Activated T-helper 1 cell treated with anti-CD3 and anti-CD28 coated beads, Interleukin-12 subunit alpha, Interleukin-12 subunit beta, Interleukin-2, Interleukin-4 antibody, amounts not matched to agents 30 ng/mL and 10 ng/mL and 1 ng/mL, durations not matched to agents 14 hours and 24 hours and 36 hours (primary cell): ENCODE measurements at places on chromosomes 1 and 21.

- DNase-seq, result no peak
Measured at GRCh38 chr1:107941531-107941930, 23.4 kb downstream of the VAV3 start.

DNA sequence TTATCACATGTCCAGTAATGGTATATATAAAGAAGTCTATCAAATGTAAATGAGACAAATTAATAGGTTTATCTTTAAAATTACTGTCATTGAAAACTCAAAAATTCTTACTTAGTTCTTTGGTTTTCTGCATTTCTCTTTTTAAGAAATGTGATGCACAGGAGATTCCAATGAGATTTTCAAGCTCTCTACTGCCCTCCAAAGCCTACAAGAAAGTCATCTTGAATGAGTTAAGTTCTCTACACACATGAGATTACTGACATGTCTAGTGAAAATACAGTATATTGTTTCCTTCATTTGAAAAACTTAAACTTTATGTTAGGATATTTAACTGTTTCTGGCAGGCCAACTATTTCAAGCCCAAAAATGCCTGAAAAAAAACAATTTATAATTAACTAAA is 68.8 kb downstream of the ITGB3BP start:
- no peak for DNase-seq

DNA sequence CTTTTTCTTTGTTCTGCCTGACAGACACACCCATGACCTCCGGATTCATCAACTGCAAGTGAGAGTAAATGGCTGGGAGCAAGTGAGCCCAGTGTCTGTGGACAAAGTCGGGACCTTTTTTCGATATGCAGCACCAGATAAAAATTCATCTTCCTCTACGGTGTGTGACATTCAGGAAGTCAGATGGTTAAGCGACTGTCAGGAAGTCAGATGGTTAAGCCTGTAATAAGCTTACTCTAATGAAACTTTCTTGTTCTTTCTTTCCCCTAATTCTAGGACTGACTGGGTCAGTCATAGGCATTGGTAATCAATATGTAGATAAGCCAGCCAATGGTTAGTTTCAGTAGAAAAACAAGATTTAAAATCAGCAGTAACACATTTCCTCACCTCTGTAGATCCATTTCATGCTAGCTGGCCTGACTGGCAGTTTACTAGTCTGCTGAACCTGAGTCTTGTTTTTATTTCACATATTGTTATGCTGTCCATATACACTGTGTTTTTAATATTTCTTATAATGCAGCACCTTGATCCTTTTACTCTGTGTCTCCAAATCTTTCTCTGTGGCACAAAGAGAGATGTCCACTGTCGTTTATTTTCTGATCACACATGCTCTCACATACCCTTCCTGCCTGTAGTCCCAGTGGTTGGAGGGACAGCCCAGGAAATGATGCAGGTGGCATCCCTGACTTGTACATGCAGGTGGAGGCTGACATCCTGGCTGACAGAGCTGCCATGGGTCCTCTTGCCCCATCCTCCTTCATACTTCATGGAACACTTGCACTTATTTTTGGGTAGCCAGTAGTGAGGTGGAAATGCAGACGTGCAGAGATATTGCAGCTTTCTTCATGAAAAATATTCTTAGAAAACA is 115.8 kb downstream of the VPS13D start:
- no peak for DNase-seq

DNA sequence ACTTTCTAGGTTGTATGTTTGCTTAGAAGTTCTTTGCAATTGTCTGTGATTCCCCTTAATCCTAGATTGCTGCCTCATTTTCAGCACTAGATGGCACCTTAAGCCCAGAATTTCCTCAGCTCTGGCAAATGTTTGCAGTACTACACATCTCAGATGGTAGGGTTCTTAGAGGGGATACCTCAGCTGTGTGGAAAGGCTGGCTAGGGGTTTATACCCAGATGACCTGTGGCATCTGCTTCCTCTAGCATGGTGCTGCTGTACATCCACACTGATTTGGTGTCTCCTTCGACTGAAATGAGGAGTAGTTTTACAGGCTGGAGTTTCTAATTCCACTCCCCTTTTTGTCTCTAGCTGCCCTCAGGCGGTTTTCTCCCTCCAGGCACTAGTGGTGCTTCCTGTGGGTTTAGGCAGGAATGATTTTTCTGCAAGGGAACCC is 23.5 kb downstream of the ASB17 start:
- DNase-seq, result no peak

DNA sequence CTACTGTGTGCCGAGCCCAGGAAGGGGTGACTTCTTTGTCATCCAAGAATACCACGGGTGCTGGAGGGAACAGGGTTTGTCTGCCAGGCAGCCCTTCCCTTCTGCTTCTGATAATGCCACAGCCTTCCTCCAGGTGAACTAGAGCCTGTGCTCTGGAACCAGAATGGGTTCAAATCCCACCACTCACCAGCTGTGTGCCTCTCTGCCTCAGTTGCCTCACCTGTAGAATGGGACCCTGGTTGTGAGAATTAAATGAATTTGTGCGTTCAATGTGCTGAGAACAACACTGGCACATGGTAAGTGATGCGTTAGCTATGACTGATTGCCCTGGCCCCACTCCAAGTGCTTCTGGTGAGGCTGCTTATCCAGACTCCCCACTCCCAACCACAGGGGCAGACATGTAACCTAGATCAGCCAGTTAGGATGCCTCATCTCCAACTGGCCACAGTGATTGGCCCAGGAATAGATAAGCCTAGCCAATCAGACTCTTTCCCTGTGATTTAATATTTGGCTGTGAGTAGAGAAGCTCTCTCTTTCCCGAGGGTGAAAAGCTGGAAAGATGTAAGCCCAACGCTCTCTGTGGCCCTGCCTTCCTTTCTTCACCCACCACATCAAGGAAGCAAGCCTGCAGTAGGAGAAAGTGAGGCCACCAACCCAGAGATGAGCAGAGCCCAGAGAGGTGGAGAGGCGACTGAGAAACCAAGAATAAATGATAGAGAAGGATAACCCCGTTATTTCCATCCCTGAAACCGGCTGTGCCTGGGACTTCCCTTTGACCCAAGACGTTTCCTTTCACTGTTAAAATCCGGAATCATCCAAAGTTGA is 20.8 kb upstream of the LAPTM5 start:
- no peak for DNase-seq

- DNase-seq, result no peak
Measured at GRCh38 chr1:79188337-79188736, 181.8 kb upstream of the ADGRL4 start.

GRCh38 chr1:46617108-46617800 is 643 bp upstream of the MOB3C start:
- no peak for DNase-seq

DNA sequence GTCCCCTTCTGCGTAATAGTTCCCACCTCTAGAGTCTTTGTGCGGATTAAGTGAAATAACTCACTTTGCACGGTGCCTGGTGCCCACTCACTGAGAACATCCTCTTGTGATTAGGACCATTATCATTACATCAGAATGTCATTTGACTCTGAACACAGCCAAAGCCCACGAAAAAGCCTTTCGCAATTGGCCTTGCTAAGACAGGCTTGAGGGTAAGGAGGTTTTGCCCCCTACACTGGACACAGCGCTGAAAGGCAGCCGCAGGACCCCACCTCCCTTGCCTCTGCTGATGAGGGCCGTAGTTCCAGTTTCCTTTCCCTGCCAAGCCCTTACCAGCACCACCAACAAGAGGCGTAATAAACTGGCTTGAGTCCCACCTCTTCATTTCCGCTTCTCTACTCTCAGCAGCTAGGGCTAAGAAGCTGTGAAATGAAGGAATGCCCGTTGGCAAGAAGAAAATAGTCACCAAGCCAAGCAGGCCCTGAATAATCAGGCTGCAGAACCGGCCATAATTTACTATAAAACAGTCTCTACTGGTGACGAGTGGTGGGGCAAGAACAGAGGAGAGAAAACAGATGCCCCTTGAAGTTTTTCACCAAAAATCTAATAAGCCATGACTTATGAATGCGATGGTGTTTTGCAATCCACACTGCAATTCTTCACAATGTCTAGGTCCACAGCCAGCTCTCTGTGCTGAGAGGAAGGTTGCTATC is 53.1 kb downstream of the SH3GLB1 start:
- no peak for DNase-seq

DNA sequence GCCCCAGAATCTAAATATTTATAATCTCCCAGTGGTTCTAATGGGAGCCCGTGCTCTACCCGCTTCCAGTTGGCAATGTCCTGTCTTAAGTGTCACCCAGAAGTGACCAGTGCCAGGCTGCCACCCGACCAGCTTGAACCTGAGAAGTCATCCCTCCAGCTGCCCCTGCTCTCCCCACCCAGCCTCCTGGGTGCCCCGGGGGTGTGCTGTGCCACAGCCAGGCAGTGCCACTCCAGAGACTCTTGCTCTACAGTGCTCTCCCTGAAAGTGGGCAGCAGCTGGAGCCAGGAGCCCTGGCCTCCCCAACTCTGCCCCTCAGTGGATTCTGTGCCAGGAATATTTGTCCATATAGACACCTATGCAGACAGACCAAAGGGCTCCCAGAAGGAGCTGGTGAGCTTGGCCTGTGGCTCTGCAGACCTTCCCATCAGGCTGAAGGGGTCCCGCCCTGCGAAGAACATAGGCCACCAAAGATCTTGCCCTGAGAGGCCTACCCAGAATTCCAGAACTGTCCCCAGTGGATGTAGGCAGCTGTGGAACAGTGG is 9.0 kb upstream of the EPS8L3 start:
- DNase-seq, result no peak

- DNase-seq, result no peak
Measured at GRCh38 chr1:94927405-94928175, 680 bp upstream of the CNN3 start.

- peak; percentile 2 for DNase-seq
Measured at GRCh38 chr21:31557421-31558188, 101.9 kb upstream of the SOD1 start.

GRCh38 chr21:43294194-43294902 is 125.5 kb downstream of the CRYAA start:
- DNase-seq, result no peak

GRCh38 chr1:149997585-149998262 is 12.8 kb downstream of the OTUD7B start:
- no peak for DNase-seq

DNA sequence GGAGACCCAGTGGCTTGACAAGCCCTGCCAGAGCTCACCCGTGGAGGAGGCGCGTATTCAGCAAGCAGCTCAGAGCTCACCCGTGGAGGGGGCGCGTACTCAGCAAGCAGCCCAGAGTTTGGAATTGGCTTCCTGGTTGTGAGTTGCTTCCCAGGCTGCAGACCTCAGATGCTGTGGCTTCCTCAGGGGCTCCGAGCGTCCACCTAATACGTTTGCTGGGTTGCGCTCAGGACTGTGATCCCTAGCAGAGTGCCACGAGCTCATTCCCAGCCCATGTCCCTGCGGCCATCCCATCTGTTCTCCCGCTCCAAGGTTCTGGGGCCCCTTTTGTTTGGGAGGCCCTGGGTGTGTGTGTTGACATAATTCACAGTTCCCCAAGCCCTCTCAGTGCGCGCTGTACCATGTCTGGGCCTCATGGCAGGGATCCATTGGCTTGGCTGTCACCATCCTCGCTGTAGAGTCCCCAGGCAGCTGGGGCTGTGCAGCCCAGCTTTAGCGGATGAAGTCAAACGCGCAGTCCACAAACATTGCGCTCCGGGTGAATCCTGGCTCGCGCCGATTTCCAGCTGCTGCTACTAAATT is 3.6 kb downstream of the AJAP1 start:
- DNase-seq, result no peak

DNA sequence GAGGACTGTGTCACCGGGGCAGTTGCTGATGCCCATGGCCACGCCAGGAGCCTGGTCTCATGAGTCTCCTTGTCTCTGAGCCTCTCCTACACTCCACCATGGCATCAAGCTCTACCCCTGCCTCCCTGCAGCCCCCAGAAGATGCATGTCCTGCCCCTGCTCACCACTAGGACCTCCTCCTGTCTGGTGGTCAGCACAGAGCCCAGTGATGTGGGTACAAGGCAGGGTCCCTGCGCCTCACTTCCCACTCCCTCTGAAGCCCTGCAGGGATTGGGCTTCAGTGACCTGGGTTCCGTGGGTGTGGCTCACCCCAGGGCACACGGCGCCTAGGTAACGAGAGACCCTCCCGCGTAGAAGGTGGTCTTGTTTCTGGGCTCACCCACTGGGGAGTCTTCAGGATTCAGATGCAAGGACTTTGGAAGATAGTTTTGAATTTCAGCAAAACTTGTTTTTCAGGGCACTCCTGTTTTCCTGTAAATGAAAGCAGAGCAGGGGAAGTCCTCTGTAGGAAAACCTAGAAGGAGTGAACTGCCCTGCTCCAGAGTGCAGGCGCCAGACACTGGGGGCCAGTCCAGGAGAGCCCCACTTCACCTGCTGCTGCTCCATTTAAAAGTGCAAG is 2.8 kb downstream of the COL18A1 start:
- no peak for DNase-seq

DNA sequence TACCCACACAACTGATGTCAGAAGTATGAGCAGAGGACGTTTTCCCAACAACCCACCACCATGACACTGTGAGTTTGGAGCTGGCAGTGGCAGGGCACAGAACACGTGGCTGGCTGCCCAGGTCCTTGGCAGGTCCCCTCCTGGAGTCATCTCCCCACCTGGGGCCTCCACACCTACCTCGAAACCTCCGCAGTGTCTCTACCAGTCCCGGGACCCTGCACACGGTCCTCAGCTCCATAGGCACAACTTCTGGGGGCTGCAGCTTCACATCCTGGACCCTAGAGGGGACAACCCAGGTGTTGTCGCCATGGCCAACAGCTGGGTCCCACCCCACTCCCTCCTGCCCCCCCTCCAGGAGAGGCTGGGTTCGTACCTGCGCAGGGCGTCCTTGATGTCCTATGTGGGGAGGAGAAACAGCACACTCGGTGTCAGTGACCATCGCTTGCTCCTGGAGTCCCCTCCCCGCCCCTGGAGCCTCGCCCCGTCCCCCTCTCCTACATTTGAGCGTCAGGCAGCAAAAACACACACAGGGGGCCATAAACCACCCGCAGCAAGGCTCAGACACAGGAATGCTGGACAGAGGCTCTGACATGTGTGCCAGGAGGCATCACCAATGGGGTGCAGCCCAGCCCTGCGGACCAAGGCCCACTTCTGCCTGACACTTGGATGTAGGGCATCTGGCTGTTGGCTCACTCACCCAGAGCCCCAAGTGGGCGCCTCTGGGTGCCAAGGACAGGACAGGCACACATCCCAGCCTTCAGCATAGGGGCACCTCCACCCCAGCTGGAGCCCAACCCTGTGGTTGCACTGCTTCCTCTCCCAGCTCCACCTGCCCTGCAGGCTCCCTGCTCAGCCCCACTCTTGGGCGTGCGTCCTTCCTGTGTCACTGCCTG is 9.6 kb downstream of the TRIM11 start:
- no peak for DNase-seq

GRCh38 chr21:33023574-33024200 is 2.0 kb upstream of the OLIG2 start:
- no peak for DNase-seq

DNA sequence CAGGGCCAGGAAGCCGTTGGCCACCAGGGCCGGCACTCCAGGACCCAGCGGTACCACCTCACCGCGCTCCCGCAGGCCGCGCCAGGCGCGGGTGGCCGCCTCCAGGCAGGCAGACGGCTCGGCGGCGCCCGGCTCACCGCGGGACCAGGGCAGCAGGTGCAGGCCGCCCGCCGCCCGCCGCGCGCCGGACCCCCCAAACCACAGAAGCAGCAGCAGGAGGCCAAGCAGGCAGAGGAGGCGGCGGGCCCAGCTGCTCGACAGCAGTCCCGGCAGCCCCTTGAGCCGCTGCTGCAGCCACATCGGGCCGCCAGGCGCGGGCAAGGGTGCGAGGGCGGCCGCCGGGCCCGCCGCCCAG is 312 bp downstream of the KIAA2013 start:
- DNase-seq, result no peak

- DNase-seq, result no peak
Measured at GRCh38 chr1:165858967-165859845, 31.8 kb downstream of the UCK2 start.

- DNase-seq, result no peak
Measured at GRCh38 chr1:19356266-19356665, 44.1 kb downstream of the SLC66A1 start.

- DNase-seq, result no peak
Measured at GRCh38 chr1:204261746-204262505, 48.1 kb upstream of the GOLT1A start.
